Urinary bladder (tissue), 4 donors: ENCODE measurements at places on chromosomes 11 and 22. TPM values are rescaled to one million over a fixed set of nuclear protein-coding genes. Genes with fewer than 3 reads are reported as not detected.

DNA sequence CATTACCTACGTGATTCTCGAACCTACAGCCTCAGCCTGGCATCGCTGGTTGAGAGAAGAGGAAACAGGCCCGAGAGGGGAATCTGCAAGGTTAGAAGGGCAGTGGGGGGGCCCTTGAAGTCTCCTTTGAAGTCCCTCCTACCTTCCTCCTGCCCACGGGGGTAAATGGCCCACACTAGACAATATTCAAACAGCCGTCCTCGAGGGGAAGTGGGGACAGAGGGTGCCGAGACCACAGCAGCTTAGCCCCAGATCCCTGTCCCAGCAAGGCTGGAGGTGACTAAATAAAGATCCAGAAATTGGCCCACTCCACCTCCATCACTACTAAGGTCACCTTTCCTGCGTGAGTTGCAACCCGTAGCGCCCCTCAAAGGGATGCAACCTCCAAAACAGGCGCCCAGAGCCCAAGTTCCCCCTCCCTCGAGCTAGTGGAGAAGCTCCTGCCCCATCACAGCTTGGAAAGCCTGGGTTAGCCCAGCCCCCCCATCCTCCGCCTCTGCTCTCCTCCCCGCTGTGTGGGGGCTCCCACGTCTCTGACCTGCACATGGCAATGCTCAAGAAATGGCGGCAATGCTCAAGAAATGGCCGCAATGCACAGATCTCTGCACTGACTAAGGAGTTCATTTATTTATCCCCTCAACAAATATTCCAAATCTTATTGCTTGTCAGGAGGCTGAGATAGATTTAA, 788 bp upstream of the RASL10A start:
- no peak for DNase-seq

DNA sequence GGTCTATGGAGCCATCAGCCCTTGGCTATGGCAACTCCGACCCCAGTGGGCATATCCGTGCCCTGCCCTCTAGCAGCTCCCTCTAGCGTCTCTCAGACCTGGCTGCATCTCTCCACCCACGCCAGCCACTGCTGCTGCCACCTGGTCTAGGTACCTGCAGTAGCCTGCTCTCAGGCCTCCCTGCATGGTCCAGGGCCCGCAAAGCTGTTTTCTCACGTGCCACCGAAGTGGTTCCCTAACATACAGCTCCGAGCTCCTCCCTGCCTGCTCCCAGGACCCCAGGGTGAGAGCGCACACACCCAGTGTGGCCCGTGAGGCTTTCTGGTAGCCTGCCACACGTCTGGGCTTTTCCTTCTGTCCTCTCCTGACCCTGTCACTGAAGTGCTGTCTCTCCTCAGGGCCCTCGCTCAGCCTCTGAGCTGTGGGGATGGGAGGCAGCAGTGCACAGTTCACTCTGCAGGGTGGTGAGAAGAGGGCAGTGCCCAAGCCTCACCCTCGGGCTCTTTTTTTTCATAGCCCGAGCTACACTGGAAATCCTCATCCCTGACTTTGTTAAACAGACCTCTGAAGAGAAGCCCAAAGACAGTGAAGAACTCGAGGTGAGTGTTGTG, 14.3 kb downstream of the DGCR8 start:
- DNase-seq: no peak

GRCh38 chr11:26993965-26994457, at the start of gene FIBIN:
TSS of gene FIBIN (plus strand) at chr11:26994112. CDS start at chr11:26994527, 415 bp downstream.
- DNase-seq: peak; percentile 66

DNA sequence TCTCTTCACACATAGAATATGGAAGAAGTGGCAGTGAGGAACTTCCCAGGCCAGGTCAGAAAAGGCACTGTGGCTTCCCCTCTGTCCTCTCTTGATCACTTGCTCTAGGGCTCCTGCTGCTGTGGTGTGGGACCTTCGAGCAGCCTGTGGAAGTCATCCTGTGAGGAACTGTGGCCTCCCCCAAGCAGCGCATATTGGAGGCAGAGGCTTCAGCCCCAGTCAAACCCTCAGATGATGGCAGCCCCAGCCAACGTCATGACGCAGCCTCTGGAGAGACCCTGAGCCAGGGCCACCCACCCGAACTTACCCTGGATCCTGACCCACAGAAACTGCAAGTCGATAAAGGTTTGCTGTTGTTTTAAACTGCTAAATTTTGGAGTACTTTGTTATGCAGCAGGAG, 444.9 kb downstream of the TBC1D22A start:
- no peak for DNase-seq

CHRNA10 gene
- polyA plus RNA-seq: 0.68 TPM

- DNase-seq: no peak
Measured at GRCh38 chr11:1932105-1932480, 12.6 kb downstream of the TNNT3 start.

- no peak for DNase-seq
Measured at GRCh38 chr22:25711491-25711890, 30.5 kb upstream of the MYO18B start.

DNA sequence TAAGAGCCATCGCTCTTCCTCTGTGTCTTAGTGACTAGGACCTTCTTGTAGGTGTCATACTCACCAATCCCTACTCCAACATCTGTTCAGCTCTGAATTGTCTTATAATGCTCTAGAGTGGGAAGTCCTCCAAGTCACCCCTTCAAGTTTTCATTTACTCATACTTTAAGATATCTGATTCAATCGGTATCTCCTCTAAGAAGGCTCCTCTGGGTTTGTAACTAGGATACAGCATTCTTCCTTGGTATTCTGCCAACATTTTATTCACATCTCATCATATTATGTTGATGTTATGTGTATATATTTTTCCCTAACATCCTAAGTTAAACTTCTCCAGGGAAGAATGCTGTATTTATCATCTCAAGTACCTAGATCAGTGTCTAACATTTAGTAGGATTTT, 662.1 kb downstream of the NTM start:
- DNase-seq: no peak

GRCh38 chr11:133823614-133824013, 21.7 kb downstream of the SPATA19 start:
- DNase-seq: no peak

DNA sequence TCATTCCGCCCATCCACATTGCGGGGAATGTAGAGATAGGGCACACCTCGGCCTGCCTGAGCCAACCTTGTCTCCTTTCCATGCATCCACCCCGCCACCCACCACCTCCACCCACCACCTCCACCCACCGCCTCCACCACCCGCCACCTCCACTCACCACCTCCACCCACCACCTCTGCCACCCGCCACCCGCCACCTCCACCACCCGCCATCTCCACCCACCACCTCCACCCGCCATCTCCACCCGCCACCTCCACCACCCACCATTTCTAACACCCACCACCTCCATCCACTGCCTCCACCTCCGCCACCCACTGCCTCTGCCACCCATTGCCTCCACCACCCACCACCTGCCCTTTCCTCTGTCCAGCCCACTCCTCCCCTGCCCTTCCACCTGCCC, 78.4 kb downstream of the IGLL1 start:
- no peak for DNase-seq

- DNase-seq: no peak
Measured at GRCh38 chr11:74011360-74012073, 2.6 kb upstream of the UCP3 start.

SOX6 gene
- 1.6 TPM for polyA plus RNA-seq
